ENCODE measurements at places on chromosomes 6 and 20. TPM values are rescaled to one million over a fixed set of nuclear protein-coding genes. Genes with fewer than 3 reads are reported as not detected.

TNF gene
- 13.9 TPM for total RNA-seq

- no peak for DNase-seq
These were observed 51.9 kb downstream of the SNAI1 start for GRCh38 chr20:50034567-50035180.

- DNase-seq, result peak; percentile 29
These were observed 622 bp upstream of the KIZ start for GRCh38 chr20:21125072-21125848.

- DNase-seq, result peak; percentile 48
These were observed 39.5 kb downstream of the CITED2 start for GRCh38 chr6:139334806-139335446.

DNA sequence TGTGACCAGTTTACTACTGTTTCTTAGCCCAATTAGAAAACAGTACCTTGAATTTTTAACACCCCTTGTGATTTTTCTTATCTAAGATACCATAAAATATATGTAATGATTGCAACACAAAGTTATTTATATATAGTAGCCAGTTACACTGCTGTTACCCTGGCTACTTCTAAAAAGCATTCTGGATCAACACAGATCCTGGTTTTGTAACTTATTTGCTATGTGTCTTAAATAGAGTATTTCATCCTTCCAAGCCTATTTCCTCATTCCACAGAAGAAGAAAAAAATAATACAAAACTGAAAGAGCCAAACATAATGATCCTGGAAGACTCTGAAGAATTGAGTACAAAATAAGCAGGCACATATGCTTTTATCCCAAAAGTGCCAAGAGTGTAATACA lies 19.0 kb upstream of the GSTA4 start:
- no peak for DNase-seq

GRCh38 chr6:16157909-16158308 lies 29.0 kb downstream of the MYLIP start:
- DNase-seq, result no peak

TCP11 gene
- total RNA-seq, result not detected

DNA sequence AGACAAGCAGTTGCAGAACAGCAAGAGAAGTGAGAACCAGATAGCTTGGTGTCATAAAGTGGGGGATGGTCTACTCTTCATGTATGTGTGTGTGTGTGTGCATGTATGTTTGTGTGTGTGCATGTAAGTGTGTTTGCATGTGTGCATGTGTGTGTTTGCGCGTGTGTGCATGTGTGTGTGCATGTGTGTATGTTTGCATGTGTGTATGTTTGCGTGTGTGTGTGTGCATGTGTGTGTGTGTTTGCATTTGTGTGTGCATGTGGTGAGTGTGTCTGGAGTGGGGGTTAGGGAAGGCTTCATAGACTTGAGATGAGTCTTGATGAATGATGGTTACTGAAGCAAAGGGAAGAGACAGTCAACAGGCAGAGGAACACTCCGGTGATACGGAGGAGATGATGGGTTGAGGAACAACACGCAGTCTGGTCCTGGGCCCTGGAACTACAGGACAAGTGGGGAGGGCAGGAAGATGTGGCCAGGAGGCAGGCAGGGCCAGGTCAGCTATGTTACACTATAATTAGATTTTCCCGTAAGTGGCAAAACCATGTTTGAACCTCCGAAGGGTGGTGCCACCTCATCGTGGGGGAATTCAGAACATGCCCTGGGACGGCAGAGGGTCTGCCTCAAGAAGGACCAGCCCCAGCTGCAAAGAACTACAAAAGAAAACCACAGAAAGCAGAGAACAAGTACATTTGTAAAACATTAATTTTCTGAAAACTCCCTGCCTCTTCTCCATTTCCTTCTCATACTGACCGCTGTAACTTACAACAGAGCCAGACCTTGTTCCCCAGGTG lies 38.7 kb upstream of the PDE10A start:
- DNase-seq, result peak; percentile 81

WFDC6 gene
- total RNA-seq, result not detected

GRCh38 chr6:75579951-75580350 lies 21.7 kb upstream of the SENP6 start:
- no peak for DNase-seq

- no peak for DNase-seq
These were observed 57.4 kb downstream of the SYTL3 start for GRCh38 chr6:158707120-158707820.

PHACTR2 gene
- total RNA-seq, result 13.8 TPM

DNA sequence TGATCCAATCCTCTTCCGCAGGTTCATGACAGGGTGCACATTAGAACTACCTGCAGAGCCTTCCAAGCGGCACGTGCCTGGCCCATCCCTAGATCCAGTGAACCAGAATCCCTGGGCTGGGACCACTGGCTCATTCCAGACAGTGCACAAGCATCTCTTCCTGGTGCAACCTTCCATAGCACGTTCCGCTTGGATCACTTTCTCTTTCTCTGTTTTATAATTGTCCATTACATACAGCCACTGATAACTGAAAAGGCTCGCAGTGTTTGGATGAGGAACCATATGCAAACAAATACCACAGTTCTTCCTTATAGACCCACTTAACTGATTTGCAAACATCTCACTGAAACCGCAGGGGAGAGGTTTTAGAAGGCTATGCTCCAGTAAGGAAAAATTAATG lies 59.6 kb upstream of the DDR1 start:
- DNase-seq, result no peak

ZNF311 gene
- 0.65 TPM for total RNA-seq

GHRH gene
- not detected for total RNA-seq

DNA sequence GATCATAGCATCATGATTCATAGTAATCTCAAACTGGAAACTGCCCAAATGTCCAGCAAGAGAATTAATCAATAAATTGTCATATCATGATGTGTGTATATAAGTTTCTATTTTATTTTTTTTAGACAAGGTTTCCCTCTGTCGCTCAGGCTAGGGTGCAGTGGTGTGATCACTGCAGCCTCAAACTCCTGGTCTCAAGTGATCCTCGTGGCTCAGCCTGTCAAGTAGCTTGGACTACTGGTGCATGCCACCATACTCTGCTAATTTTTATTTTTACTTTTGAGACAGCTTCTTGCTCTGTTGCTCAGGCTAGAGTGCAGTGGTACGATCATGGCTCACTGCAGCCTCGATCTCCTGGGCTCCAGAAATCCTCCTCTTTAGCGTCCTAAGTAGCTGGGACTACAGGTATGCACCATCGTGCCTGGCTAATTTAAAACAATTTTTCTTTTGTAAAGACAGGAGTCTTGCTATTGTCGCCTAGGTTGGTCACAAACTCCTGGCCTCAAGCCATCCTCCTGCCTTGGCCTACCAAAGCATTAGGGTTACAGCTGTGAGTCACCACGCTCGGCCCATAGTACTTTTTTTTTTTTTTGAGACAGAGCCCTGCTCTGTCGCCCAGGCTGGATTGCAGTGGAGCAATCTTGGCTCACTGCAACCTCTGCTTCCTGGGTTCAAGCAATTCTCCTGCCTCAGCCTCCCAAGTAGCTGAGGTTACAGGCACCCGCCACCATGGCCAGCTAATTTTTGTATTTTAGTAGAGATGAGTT lies 8.7 kb upstream of the ATRN start:
- no peak for DNase-seq

- no peak for DNase-seq
These were observed 86.4 kb upstream of the TIAM2 start for GRCh38 chr6:154908723-154909122.

DNA sequence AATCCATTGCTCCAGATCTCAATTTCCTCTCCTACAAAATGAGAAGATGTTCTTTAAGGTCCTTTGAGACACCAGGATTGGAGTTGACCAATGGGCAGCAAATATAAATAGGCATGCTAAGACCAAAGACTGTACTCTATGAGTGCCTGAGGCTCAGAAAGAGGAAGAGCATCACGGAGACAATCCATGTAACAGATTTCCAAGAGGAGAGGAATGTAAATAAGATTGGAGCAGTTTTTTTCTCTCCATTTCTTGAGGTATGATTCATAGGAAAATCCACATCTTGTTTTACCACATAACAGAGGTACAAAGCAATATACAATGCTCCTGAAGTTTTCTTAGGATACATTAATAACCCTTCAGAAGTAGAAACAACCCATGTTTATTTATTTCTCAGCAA lies 109.8 kb downstream of the UBE3D start:
- no peak for DNase-seq

ERVFRD-1 gene
- total RNA-seq, result not detected

DNA sequence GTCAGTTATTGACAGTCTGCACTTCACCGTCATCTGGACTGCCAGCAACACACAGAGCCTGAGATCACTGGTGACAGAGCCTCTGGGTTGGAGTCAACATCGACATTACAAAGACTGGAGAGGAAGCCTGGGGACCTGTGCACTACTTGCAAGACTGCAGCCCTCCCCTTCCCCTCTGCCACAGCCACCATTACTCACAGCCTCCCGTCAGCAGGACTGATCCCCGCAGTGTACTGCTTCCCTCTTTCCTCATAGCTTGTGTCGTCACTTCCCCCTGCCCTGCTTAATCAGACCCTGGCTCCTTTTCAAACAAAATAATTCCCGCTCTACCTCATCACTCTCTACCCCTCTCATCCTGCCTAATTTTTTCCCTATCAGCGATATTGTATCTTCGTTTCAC lies 235.5 kb upstream of the KCNQ5 start:
- no peak for DNase-seq

DNA sequence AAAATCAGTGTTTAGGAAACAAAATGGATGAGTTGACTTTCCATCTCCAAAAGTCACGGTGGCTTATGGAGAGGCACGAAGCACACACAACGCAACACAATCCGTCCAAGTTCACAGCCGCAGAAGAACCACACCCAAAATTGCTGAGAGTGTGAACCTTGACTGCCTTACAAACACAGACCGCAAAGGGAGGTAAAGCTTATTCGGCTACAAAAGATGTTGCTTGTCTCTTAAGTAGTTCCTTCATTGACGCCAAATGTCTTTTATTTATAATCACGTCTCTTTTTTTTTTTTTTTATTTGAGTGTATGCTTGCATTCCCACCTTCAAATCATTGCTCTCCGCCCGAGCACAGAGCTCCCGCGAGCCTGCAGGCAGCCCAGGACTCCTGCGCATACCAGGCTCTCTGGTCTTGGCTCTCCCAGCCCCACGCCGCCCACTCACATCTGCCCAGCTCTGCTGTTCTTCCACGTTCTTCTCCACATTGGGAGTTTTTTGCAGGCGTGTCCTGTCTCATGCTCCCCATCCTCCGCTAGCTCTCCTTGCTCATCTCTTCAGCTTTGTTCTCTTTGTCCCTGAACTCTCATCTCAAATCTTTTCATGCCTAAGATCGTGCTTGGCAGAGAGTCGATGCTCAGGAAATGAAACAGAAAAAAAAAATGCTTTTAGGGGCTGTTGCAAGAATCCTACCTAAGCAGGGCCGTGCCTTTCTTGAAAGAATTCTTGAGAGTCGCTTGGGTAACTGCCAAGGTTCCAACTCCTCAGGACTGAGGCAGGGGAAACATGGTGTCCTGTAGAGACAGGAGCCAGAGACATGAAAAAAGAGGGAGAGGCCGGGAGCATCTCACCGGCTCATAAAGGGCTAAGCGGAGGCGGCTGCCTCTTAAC lies 25.8 kb downstream of the LY86 start:
- no peak for DNase-seq

OR2J2 gene
- not detected for total RNA-seq

- no peak for DNase-seq
These were observed 117.2 kb downstream of the SOBP start for GRCh38 chr6:107607116-107607515.

DNA sequence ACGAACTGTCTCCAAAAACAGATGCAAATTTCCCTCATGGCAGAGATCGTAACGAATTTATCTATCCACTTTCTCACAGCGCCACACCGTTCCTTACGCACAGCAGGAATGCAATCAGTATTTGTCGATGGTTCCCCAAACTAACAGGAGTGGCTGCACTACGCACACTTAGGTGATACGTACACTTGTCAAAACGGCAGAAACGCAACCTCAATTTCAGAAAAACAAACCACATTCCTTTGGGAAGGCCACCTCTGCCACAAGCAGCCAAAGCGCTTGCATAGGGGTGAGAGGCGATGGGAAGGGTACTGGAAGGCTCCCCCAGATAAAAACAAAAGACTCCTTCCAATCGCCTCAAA lies 638 bp downstream of the MDN1 start:
- no peak for DNase-seq

GRCh38 chr6:16533721-16534136 lies 227.5 kb downstream of the ATXN1 start:
- DNase-seq, result no peak

GRCh38 chr20:48609491-48609978 lies 218.3 kb downstream of the PREX1 start:
- DNase-seq, result no peak

DNA sequence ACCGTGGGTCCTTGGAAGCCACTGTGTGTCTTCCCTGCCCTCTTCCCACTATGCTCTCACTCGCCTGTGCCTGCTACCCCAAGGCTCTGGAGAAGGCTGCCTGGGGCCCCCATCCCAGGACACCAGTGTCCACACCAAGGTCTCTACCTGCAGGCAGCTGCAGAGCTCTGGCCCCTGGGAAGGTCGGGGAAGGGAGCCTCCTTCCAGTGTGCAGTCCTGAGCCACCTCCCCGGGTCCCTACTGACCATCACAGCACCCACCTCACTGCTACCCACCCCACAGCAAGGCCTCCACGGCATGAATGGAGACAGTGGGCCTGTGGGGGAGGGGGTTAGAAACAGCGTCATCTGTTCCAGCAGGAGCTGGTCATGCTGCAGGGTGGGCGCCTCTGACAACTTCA lies 35.6 kb downstream of the RBM38 start:
- DNase-seq, result no peak

SNAP25 gene
- total RNA-seq, result 1.4 TPM

DNA sequence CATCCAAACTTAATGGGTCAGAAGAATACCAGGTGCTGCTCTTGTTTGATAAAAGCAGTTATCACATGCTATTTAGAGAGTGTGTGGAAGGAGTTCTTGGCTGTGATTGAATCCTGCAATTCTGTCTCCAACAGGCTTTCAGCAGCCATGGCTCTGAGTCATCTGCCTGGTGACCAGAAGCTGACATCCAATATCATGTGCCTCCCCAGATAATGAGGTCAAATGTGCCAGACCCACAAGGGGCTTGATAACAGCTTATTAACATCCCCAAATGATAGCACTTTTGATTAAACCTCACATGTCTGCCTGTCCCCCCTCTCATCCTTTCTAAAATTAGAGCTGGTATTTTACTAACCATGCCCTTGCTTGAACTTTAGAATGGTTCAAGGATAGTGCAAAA lies 175.7 kb upstream of the PLN start:
- no peak for DNase-seq
